ENCODE measurements at places on chromosomes 1 and 21.
A peak's percentile ranks its signal among the peaks of the same experiment; 100 is the strongest.

- DNase-seq = peak; percentile 97
These were observed 98.1 kb downstream of the ADSS2 start for GRCh38 chr1:244353551-244354091.

DNA sequence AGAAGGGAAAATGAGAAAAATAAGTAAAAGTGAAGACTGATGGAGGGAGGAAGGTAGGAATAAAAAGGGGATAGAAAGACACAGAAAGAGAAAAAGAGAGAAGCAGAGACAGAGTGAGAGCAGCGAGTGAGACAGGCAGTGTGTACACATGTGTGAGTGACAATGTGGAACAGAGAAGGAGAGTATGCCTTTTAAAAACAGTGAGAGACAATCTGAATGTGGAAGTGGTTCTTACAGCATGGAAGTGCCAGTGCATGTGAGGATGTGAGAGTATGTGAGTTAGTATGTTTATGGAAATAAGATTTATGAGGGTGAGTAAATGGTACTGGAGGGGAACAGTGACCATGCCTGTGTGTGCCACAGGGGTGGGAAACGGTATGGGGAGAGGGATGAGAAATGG is 1.2 kb downstream of the NEGR1 start:
- DNase-seq = peak; percentile 56

GRCh38 chr1:6965083-6965934 is 180.1 kb downstream of the CAMTA1 start:
- no peak for DNase-seq

- no peak for DNase-seq
These were observed 37.1 kb upstream of the H6PD start for GRCh38 chr1:9197186-9198099.

- no peak for DNase-seq
These were observed 44.3 kb upstream of the CAPZB start for GRCh38 chr1:19529664-19530063.

- DNase-seq = no peak
These were observed 344.9 kb downstream of the PTPRU start for GRCh38 chr1:29581256-29581655.

DNA sequence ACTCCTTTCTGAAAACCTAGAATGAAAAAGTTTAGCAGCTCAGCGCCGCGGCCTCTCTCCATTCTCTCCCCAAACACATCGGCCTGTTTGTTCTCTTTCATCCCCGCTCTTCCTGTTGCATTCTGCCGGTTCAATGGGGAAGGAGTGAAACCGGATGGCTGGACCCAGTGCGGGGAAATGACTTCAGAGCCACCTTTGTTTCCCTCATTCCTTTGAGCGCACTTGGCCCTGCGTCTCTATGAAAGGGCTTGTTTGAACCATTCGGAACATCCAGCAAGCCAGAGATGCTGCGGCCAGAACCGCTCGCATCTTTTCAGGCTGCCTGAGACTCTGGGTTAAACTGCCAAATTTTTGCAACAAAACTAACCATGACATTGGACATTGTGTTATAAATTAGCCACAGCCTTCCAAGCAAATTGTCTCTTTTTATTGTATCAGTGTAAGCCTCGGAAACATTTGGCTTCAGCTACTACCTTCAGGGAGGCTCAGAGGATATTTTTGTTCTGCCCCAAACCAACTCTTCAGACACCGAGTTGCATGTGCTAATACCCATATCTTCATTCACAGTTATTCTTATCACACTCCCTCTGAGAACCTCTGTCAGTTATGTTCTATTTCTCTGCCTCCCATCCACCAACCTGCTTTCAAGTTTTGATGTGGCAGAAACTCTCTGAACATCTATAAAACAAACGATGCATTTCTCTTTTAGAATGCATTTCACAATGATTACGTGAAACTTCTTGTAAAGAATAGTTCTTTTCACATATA is 5.1 kb upstream of the OLIG1 start:
- DNase-seq = peak; percentile 17

DNA sequence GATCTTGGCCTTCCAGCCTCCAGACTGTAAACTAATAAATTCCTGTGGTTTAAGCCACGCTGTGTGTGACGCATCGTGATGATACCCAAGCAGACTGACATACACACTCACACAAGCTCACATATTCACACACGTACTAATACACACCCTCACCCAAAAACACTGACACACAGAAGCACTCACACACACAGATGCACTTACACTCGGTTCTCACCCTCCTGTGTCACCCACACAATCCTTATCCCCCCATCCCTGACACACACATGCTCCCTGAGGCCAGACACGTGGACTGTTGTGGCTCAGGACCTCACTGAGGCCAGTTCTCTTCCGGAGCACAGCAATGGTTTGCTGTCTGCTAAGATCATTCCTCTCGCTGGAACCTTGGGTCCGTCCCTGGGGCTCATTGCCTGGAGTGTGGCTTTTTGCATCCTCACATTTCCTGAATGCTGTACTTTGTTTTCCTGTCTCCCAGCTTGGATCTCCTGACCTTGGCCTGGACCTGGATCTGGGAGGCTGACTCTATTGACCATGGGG is 76.9 kb upstream of the LYST start:
- DNase-seq = peak; percentile 72

GRCh38 chr1:181159451-181160140 is 71.1 kb downstream of the IER5 start:
- DNase-seq = no peak

DNA sequence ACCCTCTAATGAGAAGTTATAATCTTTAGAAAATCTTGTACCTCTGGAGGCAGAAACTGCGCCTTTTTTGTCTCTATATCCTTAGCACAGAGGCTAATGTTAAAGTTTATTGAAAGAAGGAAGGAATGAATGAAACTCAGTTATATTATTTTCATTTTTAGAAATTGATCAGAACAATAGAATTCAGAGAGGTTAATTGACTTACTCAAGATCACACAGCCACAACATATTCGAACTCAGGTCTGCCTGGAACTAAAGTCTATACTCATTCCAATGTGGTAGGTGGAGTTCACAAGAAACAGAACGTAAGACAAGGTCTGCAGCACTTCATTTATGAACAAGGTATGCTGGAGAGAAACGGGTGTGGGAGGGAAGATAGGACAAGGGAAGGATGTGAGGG is 23.0 kb upstream of the ITPKB start:
- no peak for DNase-seq

GRCh38 chr1:158285756-158286241 is 3.9 kb upstream of the CD1C start:
- DNase-seq = peak; percentile 100

DNA sequence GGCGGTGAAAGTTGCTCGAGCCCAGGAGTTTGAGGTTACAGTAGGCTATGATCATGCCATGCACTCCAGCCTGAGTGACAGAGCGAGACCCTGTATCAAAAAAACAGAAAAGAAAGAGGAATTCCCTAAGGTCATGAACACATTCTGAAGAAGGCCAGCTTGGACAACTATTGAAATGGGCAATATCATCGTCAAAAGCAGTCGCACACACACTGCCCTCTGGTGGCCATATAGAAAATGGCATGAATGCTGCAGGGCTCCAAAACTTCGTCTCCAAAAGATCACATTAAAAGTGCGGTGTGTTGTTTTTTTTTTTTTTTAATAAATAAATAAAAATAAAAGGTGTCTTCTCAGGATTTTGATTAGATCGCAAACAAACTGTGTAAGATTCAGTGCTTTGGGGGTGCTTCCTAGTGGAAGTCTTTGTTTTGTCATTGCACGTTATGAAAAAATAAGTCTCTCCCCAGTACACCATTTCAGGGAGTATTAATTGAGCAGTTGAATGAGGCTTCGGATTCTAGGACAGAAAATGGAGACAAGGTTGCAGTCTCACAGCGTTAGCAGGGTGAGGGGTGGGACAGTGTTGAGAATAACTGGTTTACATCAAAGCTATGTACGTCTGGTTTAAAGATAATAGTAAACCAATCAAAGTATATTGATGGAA is 87.5 kb upstream of the FMN2 start:
- no peak for DNase-seq

GRCh38 chr1:189336115-189337100 is 1141.3 kb downstream of the BRINP3 start:
- DNase-seq = no peak

DNA sequence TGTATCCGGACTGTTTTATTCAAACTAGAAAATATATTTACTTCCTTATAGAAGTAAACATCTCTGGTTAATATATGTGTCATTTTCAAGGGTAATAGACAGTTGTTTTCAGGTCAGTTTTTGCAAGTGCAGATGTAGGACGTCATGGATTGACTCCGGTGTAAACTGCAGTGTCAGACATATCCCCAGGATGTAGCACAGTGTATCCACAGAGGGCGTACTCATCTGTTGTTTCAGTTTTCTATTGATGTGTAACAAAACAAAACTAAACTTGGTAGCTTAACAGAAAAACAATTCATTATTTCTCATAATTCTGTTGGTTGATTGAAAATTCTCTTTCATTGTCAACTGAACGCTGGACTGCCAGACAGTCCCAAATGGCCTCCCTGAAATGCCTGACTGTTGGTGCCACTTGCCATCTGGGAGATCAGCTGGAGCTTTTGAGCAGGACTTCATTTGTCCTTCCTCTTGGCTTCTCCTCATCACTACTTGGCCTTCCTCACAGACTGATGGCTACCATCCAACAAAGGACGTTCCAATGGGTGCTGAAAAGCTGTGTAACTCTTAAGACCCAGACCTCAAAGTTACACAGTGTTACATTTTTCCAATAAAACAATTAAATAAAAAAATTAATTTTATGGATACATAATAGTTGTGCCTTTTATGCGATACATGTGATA is 181.6 kb downstream of the NCAM2 start:
- no peak for DNase-seq
